ENCODE measurements at places on chromosomes 12 and 14.

DNA sequence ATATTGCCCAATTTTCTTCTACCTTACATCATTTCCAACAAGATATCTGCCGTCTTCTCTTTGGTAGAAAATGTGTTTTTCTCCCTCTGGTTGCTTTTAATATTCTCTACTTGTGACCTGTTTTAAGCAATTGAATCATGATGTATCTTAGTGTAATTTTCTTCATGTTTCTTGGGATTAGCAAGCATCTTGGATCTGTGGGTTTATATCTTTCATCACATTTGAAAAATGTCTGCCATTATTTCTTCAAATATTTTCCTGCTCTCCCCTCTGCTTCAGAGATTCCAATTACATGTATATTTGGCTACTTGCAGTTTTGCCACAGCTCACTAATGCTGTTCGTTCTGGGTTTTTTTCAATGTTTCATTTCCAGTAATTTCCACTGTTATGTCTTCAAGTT lies 30.1 kb downstream of the CKAP4 start:
- DNase-seq, result no peak

DNA sequence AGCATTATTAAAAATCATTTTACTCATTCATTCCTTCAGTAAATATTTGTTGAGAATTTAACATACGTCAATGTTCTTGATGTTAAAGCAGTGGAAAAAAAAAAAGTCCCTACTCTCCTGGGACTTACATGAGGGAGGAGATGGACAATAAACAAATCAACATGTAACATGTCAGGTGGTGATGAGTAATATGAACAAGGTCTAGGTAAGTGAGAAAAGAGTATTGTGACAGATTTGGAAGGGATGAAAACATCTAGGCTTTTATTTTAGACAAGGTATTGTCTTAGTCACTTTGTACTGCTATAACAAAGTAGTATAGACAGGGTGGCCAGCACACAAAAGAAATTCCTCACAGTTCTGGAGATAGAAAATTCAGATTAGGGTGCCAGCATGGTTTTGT lies 167.2 kb downstream of the FSCB start:
- DNase-seq, result no peak

DNA sequence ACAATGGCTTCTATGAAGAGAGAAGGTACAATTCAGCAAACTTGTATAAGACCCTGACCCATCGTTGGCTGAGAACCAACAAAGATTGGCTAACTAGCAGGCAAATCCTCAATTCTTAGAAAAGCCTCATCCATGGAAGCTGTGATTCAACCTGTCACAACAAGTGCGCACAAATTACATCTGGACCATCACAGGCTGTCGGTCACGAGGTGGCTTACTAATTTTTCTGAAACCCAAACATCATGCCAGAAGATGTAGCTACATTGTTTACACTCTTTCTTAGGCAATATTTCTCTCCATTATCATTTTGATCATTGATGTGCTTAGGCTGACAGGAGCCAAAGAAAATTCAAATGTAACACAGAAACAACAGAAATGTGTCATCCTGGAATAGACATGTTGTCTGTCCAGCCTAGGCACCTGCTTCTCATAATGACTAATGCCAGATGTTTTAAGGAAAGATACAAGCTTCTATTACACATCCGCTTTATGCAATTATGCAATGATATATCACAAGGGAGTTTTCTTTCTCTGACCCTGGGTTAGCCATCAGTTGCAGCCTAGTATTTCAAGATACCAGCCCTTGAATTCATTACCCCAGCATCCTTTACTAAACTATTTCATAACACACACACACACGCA lies 92.9 kb upstream of the DIO2 start:
- DNase-seq, result peak; percentile 30

- DNase-seq, result no peak
Measured at GRCh38 chr14:47606566-47606965, 68.8 kb downstream of the MDGA2 start.

DNA sequence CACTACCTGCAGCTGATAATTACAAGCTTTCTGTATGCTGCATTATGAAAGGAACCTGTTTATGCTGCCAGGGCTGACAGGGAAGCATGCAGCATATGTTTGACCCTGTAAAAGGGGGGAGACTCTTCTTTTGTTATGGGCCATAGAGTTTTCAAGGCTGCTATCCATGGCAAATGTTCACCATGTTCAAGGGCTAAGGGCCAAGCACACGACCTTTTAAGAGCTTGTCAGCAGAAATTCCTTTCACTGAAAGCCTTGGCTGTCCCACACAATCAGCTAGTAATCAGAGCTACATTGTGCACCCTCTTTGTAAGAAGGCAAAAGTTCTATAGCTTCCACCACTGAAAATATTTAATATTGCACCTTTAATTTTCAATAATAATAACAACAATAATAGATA lies 74.2 kb upstream of the MBIP start:
- DNase-seq, result no peak

DNA sequence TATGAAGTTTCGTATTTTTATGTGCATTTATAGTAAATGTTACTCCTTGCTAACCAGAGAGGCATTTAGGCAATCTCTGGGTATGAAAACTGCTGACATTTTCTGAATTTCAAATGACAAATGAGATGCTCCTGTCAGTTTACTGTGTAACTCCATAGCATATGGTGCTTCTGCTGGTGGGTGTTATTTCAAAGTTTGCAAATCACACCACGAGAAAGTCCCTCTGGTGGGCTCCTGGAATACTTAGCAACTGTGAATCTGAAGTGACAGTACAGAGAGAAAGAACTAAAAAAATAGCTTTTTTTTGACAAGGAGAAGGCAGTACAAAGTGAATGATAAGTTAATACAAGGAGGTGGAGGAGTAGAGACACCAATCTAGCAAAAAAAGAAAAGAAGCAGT lies 161.5 kb downstream of the DERA start:
- DNase-seq, result no peak

DNA sequence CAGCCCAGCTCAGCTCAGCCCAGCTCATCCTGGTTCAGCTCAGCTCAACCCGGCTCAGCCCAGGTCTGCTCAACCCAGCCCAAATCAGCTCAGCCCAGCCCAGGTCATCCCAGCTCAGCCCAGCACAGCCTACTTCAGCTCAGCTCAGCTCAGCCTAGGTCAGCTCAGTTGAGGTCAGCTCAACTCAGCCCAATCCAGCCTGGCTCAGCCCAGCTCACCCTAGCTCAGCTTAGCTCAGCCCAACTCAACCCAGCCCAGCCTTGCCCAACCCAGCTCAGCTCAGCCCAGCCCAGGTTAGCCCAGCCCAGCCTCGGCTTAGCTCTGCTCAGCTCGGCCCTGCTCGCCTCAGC lies 332.3 kb downstream of the TMEM121 start:
- no peak for DNase-seq

- DNase-seq, result no peak
Measured at GRCh38 chr12:6177642-6178358, 22.4 kb upstream of the CD9 start.

Data from mesenchymal stem cell (in vitro differentiated cells and primary cell).